ENCODE measurements at places on chromosomes 12 and 14.

DNA sequence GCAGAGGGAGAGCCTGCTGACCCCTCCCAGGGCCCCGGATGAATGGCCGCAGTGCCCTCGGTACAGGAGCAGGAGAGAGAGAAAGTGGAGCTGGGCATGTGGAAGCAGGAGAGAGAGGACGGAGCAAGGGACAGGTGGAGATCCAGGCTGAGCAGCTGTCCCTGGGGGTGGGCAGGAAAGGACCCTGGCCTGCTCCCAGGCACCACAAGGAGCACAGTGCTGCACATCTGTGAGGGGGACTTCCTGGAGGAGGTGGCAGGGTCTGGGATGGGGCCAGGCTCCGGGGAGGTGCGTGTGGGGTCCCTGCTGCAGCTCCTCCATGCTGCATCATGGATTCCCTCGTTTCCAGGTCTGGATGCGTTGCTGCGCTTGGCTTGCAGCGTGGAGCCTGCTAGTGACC lies 13.0 kb upstream of the DLK1 start:
- no peak for DNase-seq

DNA sequence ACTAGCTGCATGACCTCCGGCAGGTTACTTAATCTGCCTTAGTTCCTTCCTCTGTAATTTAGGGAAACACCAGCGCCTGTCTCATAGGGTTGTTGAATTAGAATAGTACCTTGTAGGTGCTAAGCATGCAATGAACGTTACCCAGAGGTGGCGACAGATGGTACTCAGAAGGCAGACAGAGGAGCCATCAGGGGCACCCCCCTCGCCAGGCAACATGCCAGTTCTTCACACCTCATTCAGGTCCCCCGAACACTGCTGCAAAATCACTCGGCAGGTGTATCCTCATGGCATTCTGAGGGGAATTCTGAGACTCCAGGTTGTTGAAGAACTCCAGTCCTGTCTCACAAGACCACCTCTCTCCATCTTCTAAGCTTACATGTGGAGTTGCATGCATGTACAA lies 10.1 kb downstream of the ISM2 start:
- DNase-seq = no peak

DNA sequence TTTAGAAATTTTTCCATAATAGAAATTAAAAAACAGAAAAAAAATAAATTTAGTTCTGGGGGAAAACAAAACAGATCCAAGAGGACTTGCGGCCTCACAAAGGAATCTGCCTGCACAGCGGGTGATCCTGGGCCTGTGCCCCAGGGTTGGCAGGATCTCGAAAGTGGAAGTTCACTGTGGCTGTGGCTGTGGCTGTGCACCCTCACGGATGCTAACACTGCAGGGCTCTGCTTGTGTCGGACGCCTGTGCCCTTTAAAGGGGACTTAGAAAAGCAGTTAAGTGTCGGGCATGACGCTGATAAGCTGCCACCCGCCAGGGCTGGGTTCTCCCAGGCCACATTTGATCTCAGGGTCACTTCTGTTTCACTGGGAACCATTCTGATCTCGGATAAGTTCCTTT lies 209.1 kb downstream of the TTC7B start:
- no peak for DNase-seq

DNA sequence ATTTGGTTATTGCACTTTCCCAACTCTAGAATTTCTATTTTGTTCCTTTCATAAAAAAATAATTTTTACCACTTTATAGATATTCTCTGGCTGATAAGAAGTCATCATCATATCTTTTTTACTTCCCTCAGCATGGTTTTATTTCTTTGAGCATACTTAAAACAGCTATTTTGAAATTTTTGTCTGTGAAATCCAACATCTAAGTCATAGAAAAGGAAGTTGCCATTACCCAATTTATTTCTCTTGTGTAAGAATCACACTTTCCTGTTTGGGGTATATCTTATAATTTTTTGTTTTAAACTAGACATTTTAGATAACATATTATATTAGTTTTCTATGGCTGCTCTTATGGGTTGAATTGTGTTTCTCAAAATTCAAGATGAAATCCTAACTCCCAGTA lies 400.2 kb upstream of the OR4E1 start:
- DNase-seq = no peak

DNA sequence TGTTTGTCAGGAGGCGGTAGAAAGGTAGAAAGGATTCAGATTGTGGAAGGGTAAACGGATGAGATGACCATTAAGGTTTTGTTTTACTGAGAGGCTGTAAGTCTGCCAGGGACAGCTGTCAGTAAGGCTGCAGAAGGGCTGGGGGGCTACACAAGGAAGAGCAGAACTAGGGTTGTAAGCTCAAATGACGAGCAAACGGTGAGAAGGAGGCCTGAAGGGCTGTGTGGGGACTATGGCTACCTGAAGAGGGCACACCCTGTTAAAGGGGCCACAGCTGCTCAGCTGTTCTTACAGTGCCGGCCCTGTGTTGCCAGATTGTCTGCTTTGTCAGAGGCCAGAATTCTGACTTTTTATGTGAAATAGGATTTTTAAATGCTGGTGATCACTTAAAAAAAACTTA lies 19.1 kb downstream of the VASH1 start:
- no peak for DNase-seq

Measured in colonic mucosa (tissue), 4 donors.